ENCODE measurements at places on chromosomes 16 and 17. TPM values are rescaled to one million over a fixed set of nuclear protein-coding genes. Genes with fewer than 3 reads are reported as not detected.
A peak's percentile ranks its signal among the peaks of the same experiment; 100 is the strongest.

SLC12A3 gene
- total RNA-seq: not detected

HBA1 gene
- total RNA-seq: not detected

TMEM106A gene
- 10.2 TPM for total RNA-seq

DNA sequence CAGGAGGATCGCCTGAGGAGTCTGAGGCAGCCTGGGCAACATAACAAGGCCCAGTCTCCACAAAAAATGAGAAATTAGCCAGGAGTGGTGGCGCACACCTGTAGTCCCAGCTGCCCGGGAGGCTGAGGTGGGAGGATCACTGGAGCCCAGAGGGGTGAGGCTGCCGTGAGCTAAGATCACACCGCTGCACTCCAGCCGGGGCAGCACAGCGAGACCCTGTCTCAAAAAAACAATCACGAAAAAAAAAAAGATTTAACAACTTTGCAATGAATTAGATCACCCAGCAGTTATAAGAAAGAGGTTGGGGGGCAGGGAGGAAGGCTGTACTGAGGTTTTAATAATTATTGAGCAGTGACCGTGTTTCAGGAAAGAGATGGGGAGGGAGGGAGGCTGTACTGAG lies 49.4 kb downstream of the RPH3AL start:
- no peaks in the 10 kb centered on the region for H3K27me3 ChIP-seq
- no peak for DNase-seq
- H3K4me1 ChIP-seq: no peaks in the 10 kb centered on the region

DNA sequence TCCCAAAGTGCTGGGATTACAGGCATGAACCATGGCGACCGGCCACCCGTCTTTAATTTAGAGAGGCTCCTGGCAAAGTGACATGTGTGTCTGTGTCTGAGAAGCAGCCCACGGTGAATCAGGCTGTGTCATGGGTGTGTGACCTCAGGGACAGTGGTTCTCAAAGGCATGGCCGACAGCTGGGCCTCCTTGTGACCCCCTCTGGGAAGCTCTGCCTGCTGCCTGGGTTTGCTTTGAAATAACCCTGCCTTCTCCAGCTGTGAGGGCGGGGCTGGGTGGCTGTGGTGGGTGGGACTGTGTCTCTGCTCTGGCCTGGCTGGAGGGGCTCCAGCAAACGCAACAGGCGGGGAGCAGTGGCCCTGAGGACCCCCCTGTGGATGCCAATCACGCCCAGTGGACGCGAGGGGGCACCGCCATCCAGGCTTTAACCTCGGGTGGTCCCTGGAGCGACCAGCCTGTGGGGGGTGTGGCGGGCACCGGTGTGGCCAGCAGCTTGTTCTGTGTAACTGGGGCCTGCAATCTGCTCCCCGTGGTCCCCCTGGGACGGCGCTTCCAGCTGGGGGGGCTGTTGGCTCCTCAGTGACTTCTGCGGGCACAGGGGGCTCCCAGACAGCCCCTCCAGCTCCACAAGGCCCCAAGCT lies 8.8 kb upstream of the APRT start:
- H3K27me3 ChIP-seq: no peaks in the 10 kb centered on the region
- no peak overlapping the region for H3K4me3 ChIP-seq
- H3K4me1 ChIP-seq: no peaks in the 10 kb centered on the region
- H3K36me3 ChIP-seq: no peaks in the 10 kb centered on the region
- H3K27ac ChIP-seq: no peak overlapping the region

DNA sequence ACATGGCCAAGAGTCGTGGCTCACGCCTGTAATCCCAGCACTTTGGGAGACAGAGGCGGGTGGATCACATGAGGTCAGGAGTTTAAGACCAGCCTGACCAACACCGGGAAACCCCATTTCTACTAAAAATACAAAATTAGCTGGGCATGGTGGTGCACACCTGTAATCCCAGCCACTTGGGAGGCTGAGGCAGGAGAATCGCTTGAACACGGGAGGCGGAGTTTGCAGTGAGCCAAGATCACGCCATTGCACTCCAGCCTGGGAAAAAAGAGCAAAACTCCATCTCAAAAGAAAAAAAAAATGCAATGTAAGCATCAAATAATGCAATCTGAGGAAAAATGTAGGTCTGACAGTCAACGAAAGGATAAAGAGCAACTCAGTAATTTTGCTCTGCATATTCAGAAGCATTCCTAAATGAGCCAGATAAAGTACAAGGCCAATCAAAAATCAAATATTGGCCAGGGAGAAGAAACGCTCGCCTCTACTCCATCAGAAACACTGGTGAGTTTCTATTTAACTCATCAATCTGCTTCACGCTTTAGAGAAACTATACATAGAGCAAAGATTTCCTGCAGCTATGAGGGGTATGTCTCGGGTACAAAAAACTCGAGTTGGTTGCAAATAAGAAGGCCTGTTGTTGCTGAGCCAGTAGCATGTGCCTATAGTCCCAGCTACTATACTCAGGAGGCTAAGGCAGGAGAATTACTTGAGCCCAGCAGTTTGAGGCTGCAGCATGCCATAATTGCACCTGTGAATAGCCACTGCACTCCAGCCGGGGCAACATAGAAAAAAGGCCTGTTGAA lies 3.7 kb downstream of the TXNDC11 start:
- H3K36me3 ChIP-seq: peaks cover 21% of the 10 kb centered on the region
- no peak overlapping the region for H3K27ac ChIP-seq
- peaks cover 52% of the 10 kb centered on the region for H3K4me1 ChIP-seq
- DNase-seq: no peak

IL34 gene
- total RNA-seq: not detected

DNA sequence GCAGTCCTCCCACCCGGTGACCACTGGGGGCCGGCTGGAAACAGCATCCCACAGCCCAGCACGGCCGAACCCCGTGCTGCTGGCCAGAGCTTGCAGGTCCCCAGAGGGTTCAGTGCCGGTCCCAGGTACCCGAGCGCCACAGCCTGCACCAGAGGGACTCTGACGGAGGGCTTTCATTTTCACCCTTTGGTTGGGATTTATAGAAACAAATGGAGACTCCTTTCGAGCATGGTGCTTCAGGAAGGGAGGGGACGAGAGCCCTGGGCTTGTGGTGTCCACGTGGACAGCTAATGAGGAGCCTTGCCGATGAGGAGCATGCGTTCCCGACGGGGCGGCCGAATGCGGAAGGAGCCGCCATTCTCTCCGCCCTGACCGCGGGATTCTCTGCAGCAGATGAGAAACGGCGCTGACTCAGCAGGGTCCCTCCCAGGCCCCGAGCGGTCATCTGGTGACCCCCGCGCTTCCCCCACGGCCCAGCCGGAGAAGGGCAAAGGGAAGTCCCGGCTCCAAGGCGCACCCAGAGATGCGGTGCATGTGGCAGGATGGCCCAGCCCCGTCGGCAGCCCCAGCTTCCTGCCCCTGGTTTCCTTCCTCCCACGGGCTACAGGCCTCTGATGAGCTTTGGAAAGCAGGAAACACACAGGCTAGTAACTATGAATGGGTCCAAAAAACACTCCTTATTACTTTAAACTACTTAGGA lies 9.8 kb downstream of the SLC38A10 start:
- H3K27ac ChIP-seq: peak overlapping the region; percentile 60
- peak overlapping the region; percentile 62 for H3K4me3 ChIP-seq
- H3K4me1 ChIP-seq: peaks cover 23% of the 10 kb centered on the region
- DNase-seq: peak; percentile 33
- H3K36me3 ChIP-seq: peaks cover 3% of the 10 kb centered on the region
- H3K27me3 ChIP-seq: no peaks in the 10 kb centered on the region

DNA sequence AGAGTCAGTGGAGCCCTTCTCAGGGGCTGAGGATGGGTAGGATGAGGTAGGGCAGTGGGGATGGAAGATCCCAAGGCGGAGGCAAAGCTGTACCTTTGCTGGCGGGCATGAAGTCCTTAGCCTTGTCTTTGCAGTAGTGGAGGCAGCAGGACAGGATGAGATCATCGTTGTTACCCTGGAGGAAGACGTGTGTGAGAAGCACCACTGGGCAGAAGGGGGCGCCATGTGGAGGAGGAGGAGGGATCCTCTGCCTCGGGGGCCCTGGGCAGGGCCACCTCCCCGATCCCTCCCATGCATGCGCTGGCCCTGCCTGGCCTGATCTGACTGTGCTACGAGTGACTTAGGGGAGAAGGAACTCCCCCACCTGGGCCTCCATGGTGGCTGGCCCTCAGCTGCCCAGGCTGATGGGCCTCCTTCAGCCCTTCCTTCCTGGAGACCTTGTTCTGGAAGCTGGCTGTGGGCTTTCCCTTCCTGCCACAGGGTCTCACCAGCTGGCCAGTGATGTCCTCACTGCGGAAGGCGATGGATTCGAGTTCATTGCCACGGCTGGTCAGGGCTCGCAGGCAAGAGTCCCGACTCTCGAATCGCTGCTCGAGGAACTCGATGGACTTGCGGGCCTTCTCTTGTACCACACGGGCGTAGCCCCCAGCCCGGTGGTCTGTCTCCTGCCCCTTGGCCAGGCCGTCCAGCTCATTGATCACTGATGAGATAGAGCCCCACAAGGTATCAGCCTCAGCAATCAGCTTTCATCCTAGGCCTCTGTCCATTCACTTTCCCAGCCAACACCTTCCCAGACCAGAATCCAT lies 10.3 kb downstream of the HIC1 start:
- no peak overlapping the region for H3K4me3 ChIP-seq
- DNase-seq: no peak
- H3K4me1 ChIP-seq: peaks cover 20% of the 10 kb centered on the region

DNA sequence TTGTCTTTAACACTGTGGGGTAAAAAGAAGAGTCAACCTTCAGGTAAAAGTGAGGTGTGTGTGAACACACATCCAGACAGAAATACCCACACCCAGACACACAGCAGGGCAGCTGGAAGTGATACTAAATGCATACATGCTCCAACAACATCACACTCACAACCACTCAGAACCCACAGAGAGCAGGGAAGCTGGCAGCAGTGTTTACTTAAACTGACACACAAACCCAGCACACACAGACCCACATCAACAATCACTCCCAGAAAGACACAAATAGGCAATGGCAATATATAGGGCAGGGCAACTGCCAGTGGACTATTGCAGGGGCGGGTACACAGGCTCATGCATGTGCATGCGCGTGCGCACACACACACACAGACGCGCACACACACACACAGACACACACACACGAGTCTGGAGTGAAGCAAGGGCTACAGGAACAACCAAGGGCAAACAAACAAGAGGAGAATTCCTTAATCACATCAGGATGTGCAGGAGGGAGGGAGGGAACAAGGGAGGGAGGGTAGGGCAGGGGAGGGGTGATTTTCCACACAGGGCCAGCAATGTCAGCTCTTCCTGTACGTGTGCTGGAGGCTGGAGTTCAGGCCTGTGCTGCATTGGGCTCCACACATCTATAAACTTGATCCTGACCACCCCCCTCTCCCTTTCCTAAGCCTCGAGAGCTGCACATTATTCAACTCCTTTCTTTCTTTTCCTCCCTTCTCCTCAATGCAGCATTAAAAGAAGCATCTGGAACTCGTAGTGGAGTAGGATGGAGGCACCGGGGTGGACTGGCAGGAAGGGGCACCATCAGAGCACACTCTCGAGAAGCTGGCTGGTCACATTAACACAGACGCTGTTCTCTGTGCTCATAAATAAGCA lies 30.1 kb downstream of the HIC1 start:
- no peak overlapping the region for H3K27ac ChIP-seq
- no peak overlapping the region for H3K4me3 ChIP-seq
- peaks cover 27% of the 10 kb centered on the region for H3K4me1 ChIP-seq
- peaks cover 13% of the 10 kb centered on the region for H3K36me3 ChIP-seq
- H3K27me3 ChIP-seq: no peaks in the 10 kb centered on the region

DNA sequence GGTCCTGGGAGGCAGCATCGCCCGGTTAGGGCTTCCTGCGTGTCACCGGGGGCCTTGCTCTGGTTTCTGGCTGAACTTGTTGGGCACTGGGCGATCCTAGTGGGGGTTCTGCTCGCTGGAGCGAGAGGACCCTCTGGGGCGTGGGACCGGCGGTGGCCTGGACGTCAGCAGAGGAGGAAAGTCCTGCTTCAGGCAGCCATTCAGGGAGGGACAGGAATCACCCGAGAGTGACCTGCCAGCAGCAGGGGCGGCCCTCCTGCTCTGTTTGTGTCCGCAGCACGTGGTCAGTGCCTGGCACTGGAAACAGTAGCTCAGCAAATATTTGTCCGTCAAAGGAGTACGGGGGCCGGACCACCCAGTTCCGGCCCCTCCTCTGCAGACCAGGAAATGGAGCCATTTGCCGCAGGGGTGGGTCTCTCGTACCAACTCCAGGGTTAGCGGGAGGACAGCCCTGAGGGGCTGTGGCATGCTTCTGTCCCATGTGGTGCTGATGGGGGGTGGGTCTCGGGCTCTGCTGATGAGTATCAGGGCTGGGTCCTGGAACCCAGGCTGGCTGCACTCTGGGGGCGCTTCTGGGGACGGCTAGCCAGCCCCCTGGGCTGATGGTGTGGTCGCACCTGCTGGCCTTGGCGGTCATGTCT lies 48.3 kb downstream of the BAIAP2 start:
- no peak overlapping the region for H3K4me3 ChIP-seq
- H3K4me1 ChIP-seq: no peaks in the 10 kb centered on the region
- DNase-seq: no peak
- H3K27ac ChIP-seq: no peak overlapping the region
- H3K36me3 ChIP-seq: no peaks in the 10 kb centered on the region

MYL4 gene
- total RNA-seq: not detected

NEUROD2 gene
- not detected for total RNA-seq

- H3K4me1 ChIP-seq: peaks cover 18% of the 10 kb centered on the region
- peak overlapping the region; percentile 21 for H3K4me3 ChIP-seq
- H3K27me3 ChIP-seq: no peaks in the 10 kb centered on the region
- no peaks in the 10 kb centered on the region for H3K36me3 ChIP-seq
- no peak overlapping the region for H3K27ac ChIP-seq
These were observed 68.3 kb upstream of the BCAR1 start for GRCh38 chr16:75319513-75320411.

- H3K27ac ChIP-seq: no peak overlapping the region
- peaks cover 5% of the 10 kb centered on the region for H3K36me3 ChIP-seq
- no peak for DNase-seq
- H3K4me3 ChIP-seq: no peak overlapping the region
- H3K27me3 ChIP-seq: no peaks in the 10 kb centered on the region
These were observed 30.4 kb upstream of the FOXK2 start for GRCh38 chr17:82489117-82489516.

DNA sequence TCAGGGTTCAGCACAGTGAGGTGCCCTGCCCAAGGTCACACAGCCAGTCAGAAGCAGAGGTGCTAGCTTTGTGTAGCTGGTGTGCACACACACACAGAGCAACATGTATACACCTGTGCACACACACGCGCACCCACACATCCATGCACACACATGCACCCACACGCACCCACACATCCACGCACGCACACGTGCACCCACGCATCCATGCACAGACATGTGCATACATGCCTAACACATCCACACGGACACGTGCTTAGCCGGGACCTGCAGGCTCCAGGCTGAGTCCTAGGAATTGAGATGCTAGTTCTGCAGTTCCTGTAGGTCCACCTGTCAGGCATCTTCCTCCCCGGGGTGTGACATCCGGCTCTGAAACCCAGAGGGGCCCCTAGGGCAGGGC lies 13.0 kb upstream of the DPEP1 start:
- H3K4me1 ChIP-seq: peaks cover 11% of the 10 kb centered on the region
- H3K27ac ChIP-seq: no peak overlapping the region
- H3K36me3 ChIP-seq: no peaks in the 10 kb centered on the region
- no peak for DNase-seq

- no peaks in the 10 kb centered on the region for H3K36me3 ChIP-seq
- peak overlapping the region; percentile 54 for H3K27ac ChIP-seq
These were observed 1.1 kb downstream of the SLC12A4 start for GRCh38 chr16:67967183-67967957.

HSD17B1 gene
- total RNA-seq: 0.37 TPM
